Cortex of kidney (tissue), 1 donor: ENCODE measurements at places on chromosomes 7 and 10.

- no peak for DNase-seq
These were observed 64.1 kb upstream of the PDZD8 start for GRCh38 chr10:117439243-117439912.

DNA sequence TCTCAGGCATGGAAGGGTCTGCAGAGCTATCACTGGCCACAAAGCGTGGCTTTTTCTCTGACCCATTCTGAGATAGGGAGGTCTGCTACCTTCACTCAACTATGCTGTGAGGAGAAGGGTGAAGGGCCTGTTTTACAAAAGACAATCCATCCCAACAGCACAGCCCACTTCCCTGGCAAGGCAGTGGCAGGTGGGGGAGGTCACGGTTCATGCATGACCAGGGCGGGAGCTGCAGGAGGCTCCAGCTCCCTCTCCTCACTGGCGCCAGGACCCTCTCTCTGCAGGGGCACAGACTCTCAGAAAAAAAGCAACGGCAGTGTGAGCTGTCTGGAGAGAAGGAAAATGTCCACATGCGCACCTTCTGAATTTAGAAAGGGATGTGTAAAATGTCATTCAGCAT, 28.5 kb downstream of the GRB10 start:
- DNase-seq: no peak

GRCh38 chr7:115965236-115965635, 65.3 kb downstream of the TFEC start:
- no peak for DNase-seq

DNA sequence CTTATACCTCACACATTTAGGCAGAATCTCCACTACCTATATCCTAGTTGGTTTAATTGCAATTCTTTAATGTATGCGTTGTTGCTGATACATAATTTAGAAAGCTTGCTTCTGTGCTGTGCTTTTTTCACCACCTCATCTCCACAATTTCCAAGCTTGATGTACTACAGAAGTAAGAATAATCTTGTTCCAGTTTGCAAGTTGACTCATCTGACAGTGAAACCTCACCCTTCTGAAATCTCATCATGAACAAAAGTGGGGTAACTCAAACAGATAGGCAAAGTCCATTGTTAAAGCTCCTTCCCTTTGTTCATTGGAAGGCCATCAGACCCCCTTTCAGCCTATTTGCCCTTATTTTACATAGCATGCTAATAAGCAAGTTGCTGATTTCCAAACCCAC, 13.6 kb downstream of the EIF4EBP2 start:
- no peak for DNase-seq

DNA sequence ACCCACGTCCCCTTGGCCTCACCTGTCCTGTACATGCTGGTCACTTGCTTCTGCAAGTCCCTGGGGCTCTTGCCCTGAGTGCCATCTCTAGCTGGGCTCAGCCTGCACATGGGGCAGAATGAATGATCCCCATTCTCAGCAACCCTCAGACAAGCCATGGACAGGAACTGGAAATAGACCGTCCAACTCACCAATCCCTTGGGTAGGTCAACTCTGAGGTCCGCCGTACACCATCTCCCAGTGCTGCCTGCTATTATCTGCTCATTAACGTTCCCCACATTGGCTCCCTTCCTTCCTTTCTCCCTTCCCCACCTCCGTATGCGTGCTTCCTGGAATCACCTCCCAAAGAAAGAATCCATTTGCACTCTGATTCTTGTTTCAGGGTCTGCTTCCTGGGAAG, 335.0 kb downstream of the SFMBT2 start:
- DNase-seq: no peak

DNA sequence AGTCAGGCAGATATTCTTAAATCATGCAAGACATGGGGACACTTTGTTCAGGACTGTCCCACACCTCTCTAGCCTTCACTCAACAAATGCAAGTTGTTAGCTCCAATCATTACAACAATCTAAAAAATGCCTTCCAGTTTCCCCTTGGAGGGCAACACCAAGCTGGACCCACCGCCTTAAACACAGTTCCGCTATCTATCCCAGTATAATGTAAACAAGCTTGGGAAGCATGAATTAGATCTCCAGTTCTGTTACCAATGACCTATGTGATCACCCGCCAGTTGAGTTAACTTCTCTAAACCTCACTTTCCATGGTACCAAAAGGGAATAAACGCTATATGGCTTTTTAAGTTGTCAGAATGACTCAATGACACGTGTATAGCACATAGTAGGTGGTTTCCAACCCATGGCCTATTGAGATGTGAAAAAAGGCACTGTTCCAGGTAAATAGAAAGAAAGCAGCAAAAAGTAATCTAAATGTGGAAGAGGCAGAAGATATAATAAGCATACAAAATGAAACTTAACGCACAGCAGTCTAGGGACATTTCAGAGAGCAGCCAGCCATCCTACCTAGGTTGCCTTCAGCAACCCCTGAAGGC, 2.4 kb upstream of the REEP3 start:
- DNase-seq: no peak

GRCh38 chr7:6252748-6253147, 19.7 kb downstream of the CYTH3 start:
- DNase-seq: no peak

GRCh38 chr10:63887600-63888370, 366.6 kb downstream of the REEP3 start:
- no peak for DNase-seq

GRCh38 chr7:100247152-100247757, 27.5 kb downstream of the PVRIG start:
- DNase-seq: no peak

- DNase-seq: no peak
These were observed 17.5 kb downstream of the TUBAL3 start for GRCh38 chr10:5387169-5387568.

GRCh38 chr7:12458520-12459131, 55.0 kb upstream of the VWDE start:
- no peak for DNase-seq

DNA sequence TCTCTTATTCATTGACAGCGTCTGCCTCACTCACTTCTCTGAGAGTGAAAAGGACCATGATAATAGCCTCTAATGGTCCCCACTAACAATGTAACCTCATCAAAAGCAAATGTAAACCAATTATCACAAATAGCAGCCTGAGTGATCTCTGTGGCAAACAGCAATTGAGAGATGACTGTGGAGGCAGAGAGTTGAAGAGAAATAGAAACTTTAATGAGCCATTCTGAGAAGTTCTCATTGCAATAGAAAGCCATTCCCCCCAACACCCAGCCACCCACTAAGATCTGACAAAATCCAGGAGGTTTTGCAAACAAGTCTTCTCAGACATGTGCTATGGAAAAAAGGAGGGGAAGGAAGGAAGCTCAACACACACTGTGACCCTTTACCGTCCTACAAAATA, 44.2 kb upstream of the RNF148 start:
- DNase-seq: no peak

DNA sequence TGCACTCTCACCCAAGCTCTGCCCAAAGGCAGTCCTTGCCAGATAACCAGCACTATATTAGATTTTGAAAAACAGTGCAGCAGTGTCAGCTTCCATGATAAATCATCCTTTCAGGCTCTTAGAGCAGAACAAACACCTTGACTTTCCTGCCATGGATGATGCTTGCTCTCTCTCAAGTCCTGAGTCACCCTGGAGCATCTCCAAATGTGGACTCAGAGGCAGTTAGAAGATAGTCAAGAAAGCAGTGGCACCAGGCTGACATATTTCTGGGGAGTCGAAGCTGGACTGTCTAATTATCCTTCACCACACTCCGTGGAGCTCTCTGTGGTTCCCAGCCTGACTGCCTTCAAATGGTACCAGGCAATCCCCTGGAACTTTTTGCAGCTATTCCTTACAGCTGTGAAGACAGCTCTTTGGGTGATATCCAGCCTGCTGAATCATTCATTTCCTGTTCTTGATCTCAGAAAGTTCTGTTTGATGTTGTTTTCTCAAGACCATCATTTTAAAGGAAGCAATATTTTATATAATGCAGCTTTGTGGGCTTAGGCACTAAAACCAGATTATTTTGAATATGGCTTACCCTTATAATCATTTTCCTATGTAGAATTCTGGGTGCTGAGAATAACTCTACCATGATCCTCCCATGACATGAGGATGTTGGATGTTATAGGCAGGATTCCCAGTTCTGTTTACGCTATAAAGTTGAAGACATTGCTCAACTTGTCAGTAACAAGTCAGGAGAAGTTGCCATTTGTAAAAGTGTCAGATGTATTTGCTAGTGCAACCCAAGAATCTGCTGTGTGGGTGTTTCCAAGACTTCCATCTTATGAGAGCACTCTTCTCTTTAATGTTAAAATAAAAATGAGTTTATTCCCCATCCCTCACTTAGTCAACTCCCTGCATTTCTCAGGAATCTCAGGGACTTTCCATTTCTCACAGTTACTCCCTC, 233.8 kb downstream of the C7orf25 start:
- no peak for DNase-seq

DNA sequence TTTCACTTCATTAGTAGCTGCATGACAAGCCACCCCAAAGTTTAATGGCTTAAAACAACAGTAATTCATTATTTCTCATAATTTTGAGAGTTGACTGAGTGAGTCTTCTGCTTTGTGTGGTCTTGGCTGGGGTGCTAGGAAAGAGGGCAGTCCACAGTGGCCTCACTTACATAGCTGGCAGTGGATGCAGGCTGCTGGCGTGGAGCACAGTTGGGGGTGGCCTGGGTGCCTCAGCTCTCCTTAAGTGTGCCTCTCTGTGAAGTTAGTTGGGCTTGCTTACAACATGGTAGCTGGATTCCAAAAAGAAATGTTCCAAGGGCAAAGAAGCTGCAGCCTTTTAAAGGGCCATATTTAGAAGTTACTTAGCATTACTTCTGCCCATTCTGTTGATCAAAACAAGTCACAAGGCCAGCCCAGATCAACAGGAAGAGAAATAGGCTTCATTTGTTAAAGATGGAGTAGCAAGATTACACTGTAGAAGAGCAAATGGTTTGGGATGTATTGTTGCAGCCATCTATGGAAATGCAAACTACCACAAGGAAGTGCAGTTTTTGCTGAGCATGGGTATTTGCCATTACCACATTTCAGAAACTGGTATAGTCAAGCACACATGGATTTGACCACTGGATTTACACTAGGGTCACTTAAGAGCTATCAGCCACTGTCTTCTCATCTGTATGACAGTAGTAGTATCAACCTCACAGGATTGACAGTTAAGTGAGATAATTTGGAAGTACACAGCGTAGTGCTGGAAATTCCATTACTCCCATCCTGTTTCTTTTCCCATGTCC, 33.6 kb downstream of the ZEB1 start:
- DNase-seq: no peak

DNA sequence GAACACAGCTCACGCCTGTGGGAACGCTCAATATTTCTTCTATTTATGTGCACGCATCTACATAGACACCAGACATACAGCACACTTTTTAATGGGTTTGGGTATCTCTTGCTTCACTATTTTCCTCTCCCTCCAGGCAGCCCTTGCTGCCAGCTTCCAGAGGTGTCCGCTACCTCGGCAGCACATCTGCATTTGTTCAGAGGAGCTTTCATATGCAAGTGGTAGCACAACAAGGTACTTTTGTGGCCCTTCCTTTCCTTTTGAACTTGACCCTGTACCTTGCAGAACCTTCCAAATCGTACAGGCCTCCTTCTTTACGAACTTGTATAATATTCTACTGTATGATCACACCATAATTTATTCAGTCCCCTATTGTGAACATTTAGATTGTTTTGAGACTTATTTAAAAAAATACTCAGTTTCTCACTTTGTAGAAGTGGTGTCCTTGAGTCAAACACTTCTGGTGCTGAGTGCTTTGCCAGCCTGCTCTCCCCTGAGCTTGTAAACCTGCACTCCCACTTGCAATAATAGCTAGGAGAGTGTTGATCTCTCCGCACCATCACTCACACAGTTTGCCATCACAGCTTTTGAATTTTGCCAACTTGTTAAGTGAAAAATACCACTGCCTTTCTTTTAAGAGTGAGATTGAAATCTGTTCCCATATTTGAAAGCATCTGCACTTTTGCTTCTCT, 106.0 kb upstream of the ZNF32 start:
- DNase-seq: no peak

- DNase-seq: no peak
These were observed 417.1 kb downstream of the SUGCT start for GRCh38 chr7:40551685-40552576.

DNA sequence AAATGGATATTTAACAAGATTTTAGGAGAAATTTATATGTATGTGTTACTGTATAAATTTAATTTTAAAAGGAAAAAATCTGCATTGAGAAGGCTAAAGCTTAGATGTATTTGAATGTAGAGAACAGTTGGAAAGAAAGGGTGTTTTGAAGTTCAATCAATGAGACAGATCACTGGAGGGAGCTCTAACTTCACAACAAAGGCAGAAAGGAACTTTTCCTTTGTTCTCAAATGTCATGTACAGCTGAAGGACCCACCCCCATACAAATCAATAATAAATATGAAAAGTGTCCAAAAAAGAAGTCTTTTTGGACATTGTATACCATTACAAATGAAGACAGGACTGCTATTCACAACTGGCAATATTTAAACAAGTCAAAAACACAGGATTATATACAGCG, 403.4 kb downstream of the DNAJB9 start:
- DNase-seq: no peak

- no peak for DNase-seq
These were observed 7.7 kb downstream of the RHEB start for GRCh38 chr7:151511946-151512345.

DNA sequence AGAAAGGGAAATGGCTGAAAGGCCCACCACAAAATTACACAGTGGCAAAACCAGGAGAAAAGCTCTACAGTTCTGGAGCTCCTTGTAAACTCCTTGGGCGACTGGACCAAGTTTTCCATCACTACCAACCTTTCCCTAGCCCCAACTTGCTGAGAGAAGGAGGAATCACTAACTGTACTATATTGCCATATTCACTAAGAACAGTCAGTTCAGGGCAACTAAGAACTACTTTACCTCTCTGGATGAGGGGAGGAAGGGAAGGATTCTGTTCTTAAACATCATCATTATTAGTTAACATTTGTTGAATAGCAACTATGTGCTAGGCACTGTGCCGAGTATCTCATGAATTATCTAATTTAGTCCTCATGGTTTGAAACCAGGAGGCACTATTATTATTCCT, 98.1 kb upstream of the SVIL start:
- no peak for DNase-seq

GRCh38 chr7:67523713-67524112, 527.1 kb downstream of the TYW1 start:
- no peak for DNase-seq

DNA sequence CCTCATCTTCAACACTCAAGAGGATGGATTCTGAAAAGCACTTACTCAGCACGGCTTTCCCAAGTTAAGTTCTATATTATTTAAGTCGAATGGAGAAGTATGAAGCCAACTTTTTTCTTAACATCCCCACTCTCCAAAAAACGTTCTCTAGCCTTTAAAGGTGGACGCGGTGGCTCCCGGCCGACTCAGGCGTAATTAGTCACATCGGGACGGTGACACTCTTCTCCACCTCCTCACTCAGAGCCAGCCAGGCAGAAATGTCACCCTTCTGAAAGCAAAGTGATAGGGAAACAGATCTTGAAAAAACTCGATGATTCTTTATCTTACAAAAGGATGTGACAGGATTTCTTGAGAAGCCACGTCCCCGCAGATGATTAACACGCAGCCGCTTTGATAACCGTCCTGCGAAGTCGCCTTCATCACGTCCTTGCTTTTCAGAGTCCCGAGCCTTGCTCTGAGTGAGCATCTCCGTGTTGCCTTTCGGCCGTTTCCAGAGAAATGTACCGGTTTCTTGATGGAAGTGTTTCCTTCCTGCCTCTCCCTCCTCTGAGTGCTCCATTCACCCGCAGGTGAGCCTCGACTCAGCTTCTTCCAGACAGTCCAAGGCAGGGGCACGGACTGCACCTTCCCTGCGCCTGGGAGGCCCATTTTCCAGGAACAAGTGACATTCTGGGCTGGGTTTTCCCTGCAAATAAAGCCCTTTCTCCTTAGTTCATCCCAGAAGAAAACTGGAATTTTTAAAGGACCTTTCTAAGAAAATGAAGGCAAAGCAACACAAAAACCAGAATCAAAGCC, 314.8 kb downstream of the DNAJB6 start:
- no peak for DNase-seq
